ENCODE measurements at places on chromosomes 7 and 10. TPM values are rescaled to one million over a fixed set of nuclear protein-coding genes. Genes with fewer than 3 reads are reported as not detected.

GRCh38 chr10:106866244-106866845, 298.2 kb downstream of the SORCS1 start:
- H3K27me3 ChIP-seq: no peaks in the 10 kb centered on the region
- H3K36me3 ChIP-seq: no peaks in the 10 kb centered on the region
- H3K4me1 ChIP-seq: no peaks in the 10 kb centered on the region
- H3K27ac ChIP-seq: no peak overlapping the region

- H3K4me3 ChIP-seq: no peak overlapping the region
- H3K4me1 ChIP-seq: no peaks in the 10 kb centered on the region
- DNase-seq: no peak
- no peaks in the 10 kb centered on the region for H3K36me3 ChIP-seq
- peaks cover 2% of the 10 kb centered on the region for H3K27me3 ChIP-seq
- H3K27ac ChIP-seq: no peak overlapping the region
Measured at GRCh38 chr10:71234004-71234894, 21.9 kb downstream of the UNC5B start.

- H3K27ac ChIP-seq: no peak overlapping the region
- H3K4me3 ChIP-seq: no peak overlapping the region
- H3K36me3 ChIP-seq: no peaks in the 10 kb centered on the region
Measured at GRCh38 chr10:22365233-22365632, 19.9 kb downstream of the SPAG6 start.

DNA sequence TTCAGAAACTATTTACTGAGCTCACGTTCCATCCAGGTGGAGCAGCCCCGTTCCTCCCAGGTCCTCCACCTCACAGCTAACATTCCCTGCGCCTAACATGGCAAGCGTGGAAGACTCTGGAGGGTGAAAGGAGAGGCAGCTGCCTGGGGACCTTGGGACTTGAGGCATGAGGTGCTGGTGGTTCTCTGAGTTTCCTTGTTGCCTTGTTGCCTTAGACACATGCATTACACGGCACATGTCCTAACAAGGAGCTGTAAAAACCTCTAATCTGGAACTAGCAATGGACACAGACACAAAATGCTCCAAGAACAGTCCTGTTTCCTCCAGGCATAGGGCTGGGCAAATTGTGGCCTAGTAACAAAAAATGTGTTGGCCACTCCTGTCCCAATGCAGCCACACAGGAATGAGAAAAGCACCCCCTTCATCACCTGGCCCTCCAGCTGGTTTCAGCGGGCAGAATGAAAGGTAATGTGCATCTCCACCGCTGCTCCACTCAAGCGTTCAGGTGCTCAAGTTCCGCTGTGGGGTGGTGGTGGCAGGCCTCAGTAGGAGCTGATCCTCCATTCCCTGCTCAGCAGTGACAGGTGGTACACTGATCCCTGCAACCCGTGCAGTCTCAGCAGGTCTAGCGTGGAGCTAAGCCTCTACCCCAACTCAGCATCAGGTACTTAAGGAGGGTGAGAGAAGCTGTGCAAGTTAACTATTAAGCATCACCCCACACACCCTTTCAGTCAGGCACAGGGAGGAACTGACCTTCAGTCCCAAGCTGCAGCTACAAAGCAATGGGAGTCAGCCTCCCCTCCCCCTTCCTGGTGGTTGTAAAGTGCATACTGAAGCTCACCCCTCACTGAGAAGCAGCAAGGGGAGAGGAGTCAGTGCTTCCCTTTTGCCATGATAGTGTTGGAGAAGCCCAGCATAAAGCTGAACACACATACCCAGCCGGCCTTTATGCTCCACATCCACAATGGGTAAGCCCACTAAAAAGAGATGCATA, 382.8 kb downstream of the SDK1 start:
- no peak overlapping the region for H3K4me3 ChIP-seq
- H3K27ac ChIP-seq: no peak overlapping the region
- no peaks in the 10 kb centered on the region for H3K4me1 ChIP-seq
- no peaks in the 10 kb centered on the region for H3K36me3 ChIP-seq
- no peaks in the 10 kb centered on the region for H3K27me3 ChIP-seq

The ASIC3 gene
- total RNA-seq: 2.8 TPM

The MSS51 gene
- total RNA-seq: 2.9 TPM

The CRPPA gene
- total RNA-seq: 0.81 TPM
